ENCODE measurements at places on chromosomes 5 and 9.

GRCh38 chr5:107368615-107369014 lies 302.1 kb downstream of the EFNA5 start:
- no peak for DNase-seq

- DNase-seq, result no peak
Observed at GRCh38 chr9:120878188-120879130, 1.5 kb upstream of the PHF19 start.

DNA sequence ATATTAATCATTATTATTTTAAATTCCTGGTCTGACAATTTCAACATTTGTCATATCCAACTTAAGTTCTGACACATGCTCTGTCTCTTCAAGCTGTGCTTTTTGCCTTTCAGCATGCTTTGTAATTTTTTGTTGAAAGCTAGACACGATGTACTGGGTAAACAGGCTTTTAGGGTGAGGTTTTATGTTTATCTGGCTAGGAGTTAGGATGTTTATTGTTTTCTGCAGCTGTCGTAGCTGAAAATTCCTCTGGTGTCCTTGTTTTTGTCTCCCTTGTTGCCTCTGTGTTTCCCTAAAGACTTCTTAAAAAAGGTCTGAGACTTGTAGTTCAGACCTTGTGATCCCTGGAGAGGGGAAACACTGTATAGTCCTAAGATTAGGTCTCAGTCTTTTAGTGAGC lies 20.6 kb downstream of the TUT7 start:
- DNase-seq, result no peak

DNA sequence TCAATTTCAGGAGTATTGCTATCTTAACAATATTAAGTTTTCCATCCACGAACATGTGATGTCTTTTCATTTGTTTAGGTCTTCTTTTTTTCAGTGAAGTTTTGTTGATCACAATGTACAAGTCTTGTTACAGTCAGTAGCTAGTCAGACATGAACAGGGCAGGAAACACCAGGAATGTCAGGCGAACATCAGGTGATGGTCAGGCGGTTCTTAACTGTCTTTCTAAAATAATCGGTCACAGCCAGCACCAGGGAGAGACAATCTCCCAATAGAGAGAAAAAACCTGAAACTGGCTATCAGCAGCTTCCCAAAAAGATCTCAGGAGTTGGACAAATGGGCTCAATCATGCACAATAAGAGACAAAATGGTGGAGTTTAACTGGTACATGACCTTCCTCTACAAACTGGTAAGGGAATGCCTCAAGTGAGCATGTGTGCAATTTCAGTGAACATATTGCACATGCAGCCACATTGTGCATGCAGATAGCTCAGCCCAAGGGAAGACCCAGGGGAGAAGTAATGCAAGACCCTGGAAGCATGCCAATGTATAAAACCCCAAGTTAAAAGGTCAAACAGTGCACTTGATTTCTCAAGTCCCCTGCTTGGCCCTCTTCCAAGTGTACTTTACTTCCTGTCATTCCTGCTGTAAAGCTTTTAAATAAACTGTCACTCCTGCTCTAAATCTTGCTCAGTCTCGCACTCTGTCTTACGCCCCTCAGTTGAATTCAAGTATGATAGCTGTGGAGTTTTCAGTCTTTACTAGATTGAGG lies 176.1 kb upstream of the RASEF start:
- no peak for DNase-seq

- peak; percentile 5 for DNase-seq
Observed at GRCh38 chr5:30505014-30505886, 688.2 kb upstream of the CDH6 start.

DNA sequence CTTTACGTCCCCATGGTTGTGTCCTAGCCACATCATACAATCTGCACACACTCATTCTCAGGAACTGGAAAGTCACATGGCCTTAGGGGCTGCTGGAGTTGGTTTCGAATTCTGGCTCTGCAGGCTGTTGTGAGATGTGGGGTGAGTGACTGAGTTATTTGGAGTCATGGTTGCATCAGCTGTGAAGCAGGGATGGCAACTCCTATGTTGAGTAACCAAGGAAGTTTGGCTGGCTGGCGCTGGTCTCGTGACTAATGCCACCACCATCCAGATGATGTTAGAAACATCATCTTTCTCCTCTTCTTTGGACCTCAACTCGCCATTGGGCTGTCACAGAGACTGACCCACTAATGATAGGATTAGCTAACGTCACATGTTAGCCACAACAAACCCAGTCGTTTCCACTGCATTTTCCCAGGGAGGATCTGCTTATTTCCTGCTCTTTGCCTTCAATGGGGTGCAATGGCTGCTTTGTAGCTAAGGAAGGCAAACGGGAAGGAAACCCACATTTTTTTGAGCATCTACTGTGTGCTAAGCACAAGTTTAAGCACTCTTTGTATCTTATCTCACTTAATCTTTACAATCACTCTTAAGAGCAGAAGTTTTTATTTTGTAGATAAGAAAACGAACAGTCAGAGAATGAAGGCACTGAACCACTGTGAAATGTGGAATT lies 78.1 kb upstream of the UBTD2 start:
- no peak for DNase-seq

All from midbrain (tissue), 1 donor.